ENCODE measurements at places on chromosomes 4 and X.
A peak's percentile ranks its signal among the peaks of the same experiment; 100 is the strongest.

DNA sequence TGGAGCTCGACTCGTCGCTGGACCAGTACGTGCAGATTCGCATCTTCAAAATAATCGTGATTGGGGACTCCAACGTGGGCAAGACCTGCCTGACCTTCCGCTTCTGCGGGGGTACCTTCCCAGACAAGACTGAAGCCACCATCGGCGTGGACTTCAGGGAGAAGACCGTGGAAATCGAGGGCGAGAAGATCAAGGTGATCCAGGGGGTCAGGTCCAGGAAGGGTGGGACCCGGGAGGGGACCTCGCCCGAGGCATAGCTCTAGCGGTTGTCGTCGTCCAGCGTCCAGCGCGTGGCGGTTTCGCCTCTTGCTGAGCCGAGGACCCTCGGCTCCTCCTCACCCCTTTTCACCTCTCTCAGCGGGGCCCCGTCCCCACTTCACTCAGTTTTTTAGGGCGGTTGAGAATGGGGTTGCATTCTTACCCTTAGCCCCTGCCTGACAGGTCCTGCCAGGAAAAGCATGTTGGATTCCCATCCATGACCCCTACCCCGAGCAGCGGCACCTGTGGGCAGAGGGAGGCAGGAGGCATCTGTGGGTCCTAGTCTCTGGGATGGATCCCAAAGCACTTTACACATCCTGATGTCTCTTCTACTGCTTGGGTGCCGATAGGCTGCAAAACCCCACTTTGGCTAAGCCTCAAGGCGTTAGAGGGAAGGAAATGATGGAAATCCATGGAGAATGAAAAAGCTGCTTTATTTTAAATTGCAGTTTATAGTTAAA, 524 bp downstream of the RAB33A start:
- no peak for DNase-seq

GRCh38 chrX:108292053-108292452, 146.2 kb downstream of the COL4A6 start:
- DNase-seq, result no peak

DNA sequence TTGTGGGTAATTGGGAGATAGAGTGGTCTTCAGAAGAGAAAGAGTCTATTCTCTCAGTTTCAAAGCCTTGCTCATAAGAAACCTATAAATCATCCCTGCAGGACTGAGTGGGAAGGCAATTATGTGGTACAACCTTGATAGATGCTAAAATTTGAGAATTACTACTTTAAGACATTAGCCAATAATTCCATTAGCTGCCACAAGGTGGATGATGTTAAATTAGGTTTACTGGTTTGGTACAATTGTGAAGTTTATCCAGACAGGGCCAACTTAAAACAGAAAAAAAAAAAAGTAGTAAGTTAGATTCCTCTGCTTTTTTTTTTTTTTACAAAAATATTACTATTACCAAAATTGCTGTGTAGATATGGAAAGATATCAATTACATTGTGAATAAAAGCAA, 73.2 kb upstream of the AMOT start:
- DNase-seq, result peak; percentile 0

GRCh38 chr4:101762025-101762424, 28.5 kb upstream of the BANK1 start:
- DNase-seq, result no peak

DNA sequence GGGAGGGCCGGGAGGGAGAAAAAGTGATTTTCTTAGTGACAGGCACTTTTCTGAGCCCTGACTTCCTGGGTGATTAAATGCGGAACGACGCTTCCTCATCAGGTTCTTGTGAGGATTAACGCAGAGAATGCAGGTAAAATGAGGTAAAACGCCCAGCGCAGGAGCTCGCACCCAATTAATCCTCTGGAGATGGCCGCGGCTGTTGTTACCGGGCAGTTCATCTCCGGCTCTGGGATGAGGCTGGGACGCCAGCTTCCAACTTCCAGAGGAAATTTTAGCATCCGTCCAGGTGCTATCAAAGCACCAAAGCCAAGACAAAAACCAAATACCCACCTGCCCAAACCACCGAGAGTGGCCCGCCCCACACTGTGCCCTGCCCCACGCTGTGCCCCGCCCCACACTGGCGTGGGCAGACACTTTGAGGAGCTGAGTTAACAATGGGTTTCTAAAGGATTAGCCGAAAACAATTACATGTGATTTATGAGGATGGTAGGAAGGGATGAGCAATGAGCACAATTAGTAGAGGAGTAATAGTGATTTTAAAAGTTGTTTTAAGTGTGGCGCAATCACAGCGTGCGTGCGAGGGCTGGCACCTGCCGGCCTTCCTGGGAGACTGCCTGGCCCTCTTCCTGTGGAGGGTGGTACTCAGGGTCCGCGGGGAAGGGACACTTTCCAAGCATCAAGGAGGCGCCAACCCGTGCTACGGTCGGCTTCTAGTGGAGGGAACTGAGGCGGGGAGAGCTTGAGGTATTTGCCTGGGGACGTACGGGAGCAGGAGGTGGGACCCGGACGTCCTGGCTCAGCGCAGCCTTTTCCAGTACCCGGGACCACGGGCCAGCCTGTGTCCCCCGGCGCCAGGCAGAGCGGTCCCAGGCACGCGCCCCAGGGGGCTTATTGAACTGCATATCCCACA, 41.6 kb upstream of the ADRA2C start:
- no peak for DNase-seq

DNA sequence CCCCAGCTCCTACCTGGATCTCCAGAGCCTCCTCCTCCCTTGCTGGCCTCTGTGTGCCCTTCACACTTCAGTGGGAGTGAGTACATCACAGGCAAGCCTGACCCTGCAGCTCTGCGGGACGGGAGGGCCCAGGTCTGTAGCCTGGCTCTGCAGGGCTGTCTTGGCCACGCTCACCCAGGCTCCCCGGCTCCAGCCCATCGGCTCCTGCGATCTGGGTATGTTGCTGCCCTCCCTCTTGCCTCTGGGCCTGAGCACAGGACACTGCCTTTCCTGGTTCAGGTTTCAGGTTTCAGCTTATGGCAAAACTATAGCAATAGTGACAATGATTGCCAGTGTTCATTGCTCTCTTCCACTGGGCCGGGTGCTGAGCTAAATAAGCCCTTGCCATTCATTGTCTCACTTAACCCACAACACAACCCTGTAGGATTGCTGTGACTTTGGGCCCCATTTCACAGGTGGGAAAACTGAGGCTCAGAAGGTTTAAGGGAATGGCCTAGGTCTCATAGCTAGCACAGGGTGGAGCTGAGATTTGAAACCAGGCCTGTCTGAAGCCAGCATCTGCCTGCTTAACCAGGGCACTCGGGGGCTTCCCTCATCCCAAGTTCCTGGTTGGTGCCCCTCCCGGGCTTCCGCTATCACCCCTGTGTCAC, 44.6 kb upstream of the SORCS2 start:
- DNase-seq, result no peak

GRCh38 chr4:17920681-17921080, 100.9 kb downstream of the LCORL start:
- DNase-seq, result no peak

DNA sequence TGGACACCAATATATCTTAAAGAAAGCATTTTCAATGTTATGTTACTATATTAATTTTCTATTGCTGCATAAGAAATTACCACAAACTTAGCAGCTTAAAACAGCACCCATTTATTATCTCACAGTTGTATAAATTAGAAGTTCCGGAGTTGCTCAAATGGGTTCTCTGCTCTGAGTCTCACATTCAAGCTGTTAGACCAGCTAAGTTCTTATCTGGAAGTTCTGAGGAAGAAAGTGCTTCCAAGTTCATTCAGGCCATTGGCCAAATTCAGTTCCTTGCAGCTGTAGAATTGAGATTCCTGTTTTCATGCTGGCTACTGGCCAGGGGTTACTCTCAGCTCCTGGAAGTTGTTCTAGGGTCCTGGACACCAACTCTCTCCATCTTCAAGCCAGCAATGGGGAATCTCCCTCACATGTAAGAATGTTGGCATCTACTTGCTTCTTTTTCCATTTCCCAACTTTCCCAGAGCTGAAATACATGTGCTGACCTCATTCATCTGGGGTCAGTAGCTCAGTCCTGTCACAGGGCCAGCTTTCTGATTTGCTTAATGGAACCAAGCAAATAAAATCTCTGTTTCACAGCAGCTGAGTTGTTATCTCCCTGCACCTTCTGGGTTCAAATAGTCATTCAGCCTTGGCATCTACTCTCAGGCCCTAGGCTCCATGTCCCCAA, 99.6 kb upstream of the INTU start:
- no peak for DNase-seq

- no peak for DNase-seq
These were observed at the start of gene TMEM255A for GRCh38 chrX:120310861-120311726. Gene TMEM255A (minus strand): TSS chrX:120311461. CDS start chrX:120311309, 152 bp downstream.

GRCh38 chr4:4182835-4183568, 43.7 kb downstream of the OTOP1 start:
- peak; percentile 11 for DNase-seq

DNA sequence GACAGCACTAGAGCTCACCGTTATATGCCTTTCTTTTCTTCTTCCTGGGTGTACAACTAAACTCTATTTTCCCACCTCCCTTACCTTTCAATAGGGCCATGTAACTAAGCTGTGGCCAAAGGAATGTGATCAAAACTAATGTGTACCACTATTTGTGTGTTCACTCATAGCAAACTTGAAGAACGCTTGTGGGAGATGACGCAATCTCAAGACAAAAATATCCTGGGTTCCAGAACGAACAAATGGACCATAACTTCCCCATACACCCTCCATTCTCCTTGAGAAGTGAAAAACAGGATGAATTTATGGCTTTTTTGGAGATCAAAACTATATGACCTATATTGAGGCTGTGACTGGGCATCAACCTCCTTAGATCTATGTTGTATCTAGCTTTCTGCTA, 139.7 kb upstream of the GLRA2 start:
- DNase-seq, result no peak

GRCh38 chr4:133865612-133866327, 335.8 kb downstream of the PABPC4L start:
- DNase-seq, result no peak

- DNase-seq, result no peak
These were observed 638.0 kb upstream of the FRG1 start for GRCh38 chr4:189302719-189303118.

GRCh38 chr4:41686893-41687292, 61.6 kb downstream of the PHOX2B start:
- no peak for DNase-seq

- no peak for DNase-seq
These were observed 60.2 kb downstream of the SLC9A7 start for GRCh38 chrX:46698691-46699090.

DNA sequence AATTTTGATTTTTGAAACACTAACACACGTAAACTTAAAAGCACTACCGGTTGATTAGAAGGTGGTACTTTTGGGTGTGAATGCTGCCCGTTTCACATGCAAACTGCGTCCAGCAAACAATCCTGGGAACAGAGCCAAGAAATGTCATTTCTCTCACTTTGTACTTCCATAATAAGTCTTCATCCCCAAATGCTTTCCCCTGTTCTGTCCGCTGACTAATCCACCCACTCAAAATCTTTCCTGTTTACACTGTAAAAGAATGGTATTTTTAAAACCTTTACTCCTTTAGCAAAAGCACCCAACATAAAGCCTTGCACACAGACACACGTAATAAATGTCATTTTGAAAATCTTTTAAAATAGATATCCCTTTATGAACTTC, 39.1 kb upstream of the PDLIM5 start:
- DNase-seq, result no peak

- DNase-seq, result no peak
These were observed 93.4 kb upstream of the ENPP6 start for GRCh38 chr4:184310881-184311709.

DNA sequence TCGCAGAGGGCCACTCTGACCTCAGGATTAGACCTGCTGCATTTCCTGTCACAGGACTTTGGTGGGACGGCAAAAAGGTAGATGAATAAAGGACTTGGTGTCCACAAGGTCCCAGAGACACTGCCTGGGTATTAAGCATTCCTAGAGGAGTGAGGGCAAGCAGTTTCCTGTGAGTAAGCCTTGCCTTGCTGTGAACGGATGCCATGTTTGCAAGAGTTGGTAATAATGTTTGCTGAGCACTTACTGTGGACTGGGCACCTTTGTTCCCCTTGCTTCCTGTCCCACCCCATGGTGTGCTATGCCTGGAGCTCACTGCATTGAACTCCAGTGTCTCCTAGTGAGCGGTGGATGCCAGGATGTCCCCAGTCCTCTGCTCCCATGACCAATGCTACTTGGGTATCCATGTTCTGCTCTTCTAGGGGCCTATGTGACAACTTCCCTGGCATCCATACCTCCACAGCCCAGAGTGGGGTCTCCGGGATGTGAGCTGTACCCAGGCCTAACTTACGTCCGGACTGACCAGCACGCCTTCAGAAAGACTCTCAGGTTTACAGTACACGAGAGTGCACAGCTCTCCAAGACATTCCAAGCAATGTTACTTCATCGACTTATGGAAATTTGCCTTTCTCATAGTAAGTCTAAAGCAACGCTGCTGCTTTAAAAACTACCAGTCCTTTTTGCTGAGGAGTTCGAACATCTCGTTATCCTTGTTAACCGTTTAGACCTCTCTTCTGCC, 95.5 kb upstream of the MSX1 start:
- no peak for DNase-seq

- no peak for DNase-seq
These were observed 130.6 kb downstream of the UGT8 start for GRCh38 chr4:114729068-114729738.

DNA sequence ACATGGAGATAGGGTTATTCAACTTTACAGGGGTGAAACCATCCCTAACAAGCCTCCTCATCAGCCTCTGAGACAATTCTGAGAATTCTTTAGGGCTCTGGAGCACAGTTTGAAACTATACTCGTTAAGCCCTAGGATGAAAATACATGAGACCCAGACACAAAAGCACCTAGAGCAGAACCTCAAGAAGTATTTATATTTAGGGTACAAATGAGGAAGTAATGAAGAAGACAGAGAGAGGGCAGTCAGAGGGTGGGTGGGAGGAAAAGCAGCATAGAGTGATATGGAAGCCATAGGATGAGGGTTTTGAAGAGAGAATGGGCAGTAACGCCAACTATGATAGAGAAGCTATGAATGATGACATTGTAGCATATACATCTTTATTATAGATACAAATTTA, 250.3 kb downstream of the DCLK2 start:
- DNase-seq, result no peak

DNA sequence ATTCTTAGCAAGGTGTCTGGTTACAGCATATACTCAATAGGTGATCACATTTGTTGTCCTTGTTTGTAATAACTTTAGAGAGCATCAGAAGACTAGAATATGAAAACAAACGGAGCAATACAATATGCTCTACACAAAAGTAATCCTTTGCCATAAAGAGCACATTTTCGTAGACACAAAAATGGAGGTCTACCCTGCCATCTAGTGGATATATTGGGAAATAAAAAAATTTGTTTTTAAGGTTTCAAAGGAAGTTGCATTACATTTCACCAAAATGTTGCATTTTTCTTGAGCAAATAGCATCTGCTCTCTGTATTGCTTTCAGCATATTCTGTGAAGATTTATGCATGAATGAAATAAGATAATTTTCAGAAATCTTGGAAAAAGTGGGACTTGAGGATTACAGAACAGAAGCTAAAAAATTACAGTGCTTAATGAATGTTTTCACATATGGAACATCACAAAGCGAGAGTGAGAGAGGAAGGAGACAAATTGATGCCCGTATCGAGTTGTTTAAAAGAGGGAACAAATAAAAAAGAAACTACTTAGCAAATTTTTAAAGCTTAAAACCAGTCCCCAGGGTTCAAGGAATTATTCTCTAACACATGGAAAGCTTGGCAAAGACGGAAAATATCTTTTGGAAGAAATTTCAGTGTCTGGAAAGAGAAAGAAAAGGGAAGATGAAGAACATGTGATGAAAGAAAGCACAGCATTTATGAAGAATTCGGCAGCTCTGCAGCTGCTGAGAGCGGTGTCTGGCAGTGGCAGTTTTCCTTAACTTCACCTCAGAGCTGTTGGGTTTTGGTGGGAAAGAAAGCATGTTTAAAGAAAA, 390.1 kb downstream of the ANKRD50 start:
- DNase-seq, result peak; percentile 39

Measured in Jurkat, Clone E6-1 (cell line).